Bone marrow (tissue), 2 donors: ENCODE measurements at places on chromosomes 7 and 10.

GRCh38 chr10:74051736-74052342 is 53.9 kb downstream of the VCL start:
- DNase-seq = no peak

DNA sequence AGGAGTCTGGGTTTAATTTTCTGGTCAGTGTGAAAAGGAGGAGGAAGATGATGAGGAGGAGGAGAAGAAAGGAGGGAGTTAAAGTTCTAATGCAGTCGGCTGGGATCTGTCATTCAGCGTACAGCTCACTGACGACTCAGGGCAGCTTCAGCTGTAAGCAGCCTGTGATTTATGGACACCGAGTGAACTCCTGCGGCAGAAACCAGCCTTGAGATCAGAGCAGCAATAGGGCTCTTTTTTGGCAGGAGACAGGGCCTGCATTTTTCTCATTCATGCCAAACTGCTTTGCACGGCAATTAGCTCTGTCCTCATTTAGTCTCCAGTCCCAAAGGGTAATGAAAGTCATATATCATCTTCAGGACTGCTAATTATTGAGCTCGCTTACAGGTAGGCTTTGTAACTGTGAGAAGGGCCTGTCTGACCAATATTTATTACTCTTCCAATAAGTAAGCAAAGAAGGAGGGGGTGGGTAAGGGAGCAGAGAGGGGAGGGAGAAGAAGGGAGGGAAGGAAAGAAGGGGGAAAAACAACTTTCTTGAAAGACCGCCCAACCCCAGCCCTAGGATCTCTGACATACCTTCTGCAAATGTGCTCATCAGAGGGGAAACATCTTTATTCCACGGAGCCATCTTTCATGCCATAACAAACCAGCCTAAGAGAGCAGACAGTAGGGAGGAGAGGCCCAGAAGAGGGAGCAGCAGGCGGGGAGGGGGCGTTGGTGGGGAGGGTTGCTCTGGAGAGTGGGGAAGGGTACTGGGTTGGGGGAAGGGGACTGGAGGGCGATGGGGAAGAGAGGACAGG is 48.1 kb upstream of the COMTD1 start:
- no peak for DNase-seq

GRCh38 chr10:104437226-104437625 is 83.6 kb downstream of the CFAP58 start:
- DNase-seq = no peak

GRCh38 chr10:75487087-75487754 is 55.8 kb downstream of the LRMDA start:
- DNase-seq = no peak

- DNase-seq = no peak
These were observed 172.3 kb downstream of the ADAM12 start for GRCh38 chr10:126215746-126216631.

DNA sequence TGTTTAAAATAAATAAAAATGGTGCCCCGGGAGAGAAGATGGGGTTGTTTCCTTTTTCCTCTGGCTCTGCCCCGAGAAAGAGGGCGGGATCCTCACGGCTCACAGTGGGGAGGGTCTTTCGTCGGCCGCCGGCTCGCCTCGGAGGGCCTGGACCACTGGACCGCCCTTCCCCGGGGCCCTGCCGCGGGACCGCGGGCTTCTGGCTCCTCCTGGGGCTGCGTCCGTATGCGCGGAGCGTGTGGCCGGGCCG is 3.5 kb upstream of the IGF2BP3 start:
- DNase-seq = no peak

GRCh38 chr7:139771001-139771956 is 6.5 kb downstream of the HIPK2 start:
- no peak for DNase-seq

DNA sequence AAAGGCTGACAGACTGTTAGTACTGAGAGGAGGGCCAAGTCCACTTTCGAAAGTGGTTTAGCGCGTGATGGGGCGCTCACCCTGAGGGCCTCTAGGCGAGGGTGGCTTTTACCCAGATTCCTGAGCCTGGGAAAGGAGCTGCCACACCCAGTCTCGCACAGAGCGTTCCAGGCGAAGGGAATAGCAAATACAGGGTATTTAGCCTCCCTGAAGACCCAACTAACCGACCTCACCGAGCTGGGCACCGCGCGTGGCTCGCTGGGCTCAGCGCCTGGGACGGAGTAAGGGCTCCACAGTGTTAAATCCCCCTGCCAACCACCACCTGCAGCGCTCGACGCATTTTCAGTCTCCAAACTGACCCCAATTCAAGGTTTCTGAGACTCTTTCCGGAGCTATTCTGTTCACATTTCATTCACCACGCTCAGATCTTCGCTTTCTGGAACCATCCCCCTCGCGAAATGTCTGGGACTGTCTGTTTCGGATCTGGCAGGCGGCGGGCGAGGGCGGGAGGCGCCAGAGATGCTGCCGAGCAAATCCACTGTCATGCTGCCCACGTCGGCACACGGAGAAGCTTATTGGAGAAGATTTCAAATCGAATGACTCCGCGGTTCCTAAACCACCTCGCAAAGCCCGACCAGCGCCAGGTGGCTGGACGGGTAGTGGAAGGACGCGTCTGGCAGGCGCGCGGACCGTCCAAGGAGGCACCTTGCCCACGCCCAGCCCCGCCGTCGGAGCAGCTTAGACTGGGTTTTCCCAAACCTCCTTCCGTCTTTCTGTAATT is 1.4 kb upstream of the OSBPL3 start:
- peak; percentile 13 for DNase-seq

DNA sequence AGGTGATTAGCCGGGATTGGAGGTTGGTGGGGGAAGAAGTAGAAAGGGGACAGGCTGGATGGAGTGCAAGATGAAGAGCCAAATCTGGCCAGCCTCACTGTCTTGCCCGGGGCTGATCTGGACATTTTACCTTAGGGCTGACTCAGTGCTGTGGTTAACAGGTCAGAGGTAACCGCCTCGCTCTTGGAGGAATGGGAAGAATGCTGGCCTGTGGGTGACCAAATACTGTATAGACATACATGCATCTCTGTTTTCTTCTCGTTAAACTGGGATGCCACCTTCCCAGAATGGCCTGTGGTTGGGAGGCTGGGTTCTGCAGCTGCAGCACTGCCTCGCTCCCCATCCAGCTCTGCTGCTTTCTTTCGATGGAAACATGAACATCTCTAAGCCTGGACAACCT is 120.0 kb downstream of the SEC23IP start:
- no peak for DNase-seq

GRCh38 chr10:5583525-5584175 is 58.9 kb downstream of the CALML3 start:
- DNase-seq = no peak

GRCh38 chr10:63591600-63592379 is 70.6 kb downstream of the REEP3 start:
- DNase-seq = no peak

GRCh38 chr7:26337232-26337865 is 45.7 kb downstream of the SNX10 start:
- no peak for DNase-seq

- DNase-seq = peak; percentile 76
These were observed 226.4 kb upstream of the KLF14 start for GRCh38 chr7:130960208-130960988.

DNA sequence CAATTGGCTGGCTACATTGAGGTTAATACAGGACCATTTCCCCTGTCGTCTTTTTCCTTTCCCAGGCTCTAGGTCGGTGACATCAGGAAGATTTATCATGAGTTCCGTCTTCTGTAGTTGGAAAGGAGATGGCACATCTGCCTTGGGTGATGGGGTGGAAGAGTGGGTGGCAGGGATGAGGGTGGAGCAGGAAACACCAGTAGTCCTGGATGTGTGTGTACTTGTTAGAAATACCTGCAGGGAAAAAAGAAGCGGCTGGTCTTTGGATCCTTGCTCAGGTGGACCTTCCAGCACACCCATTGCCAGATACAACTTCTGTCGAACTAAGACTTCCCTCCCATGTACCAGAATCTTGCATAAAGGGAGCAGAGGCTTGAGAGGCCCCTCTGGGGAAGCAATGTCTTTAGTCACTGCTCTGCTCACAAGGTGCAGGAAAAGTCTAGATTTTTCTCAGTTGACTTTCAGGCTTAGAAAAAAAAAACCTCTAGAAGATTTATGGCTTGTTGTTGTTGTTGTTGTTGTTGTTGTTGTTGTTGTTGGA is 516.8 kb upstream of the GALNT17 start:
- no peak for DNase-seq

- DNase-seq = no peak
These were observed 20.1 kb upstream of the OR6B1 start for GRCh38 chr7:143979998-143980397.

GRCh38 chr10:69089638-69090599 is 2.0 kb downstream of the SRGN start:
- no peak for DNase-seq

GRCh38 chr7:106553446-106553836 is 107.5 kb downstream of the CCDC71L start:
- DNase-seq = no peak

DNA sequence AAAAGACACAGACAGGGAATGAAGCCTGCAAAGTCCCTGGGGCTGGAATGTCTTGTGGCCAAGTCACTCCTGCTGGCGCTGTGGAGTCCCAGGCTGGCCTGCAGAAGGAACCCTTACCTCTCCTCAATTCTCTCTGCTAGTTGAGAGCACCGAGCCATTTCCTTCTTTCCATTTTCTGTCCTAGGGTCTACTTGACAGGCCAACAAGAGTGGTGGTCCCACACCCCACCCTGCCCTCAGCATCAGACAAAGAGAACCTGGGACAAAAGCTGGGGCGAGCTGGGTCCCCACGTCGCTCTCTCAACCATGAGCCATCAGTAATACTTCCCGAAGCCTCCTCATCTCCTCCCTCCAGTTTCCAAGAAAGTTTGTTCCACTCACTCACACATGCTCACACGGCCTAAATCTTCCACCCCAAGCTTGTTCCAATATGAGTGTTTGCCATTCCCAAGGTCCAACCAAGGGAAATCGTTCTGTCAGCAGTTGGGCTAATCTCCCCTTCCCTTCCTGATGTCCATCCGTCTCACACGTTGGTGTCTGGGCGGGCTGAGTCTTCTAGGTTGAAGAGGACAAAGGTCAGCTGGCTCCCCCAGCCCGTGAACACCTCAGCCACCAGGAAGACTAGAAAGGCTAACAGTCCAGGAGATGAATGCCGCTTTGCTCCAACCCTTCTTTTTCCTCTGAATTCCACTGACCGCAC is 44.3 kb downstream of the CLEC2L start:
- no peak for DNase-seq

DNA sequence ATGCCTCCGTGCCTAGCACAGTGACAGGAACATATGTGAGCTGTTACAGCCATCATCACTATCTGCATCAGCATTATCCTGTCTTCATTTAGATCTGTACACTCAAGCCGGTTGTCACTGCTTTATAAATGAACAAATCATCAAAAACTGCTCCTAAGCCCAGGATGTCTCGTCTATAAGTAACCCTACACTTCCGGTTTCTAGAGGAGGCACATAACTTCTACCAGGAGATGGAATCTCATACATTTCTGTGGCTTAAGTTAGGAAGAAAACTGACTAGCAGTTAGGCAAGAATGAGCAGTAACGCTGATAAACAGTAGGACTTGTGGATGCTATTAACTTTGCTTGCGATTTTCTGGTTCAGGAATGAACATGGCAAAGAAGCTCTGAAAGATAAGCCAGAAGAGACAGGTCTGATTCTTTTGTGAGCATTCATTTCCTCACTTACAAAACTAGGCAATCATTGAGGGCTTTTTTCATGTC is 1199.2 kb downstream of the SORCS3 start:
- DNase-seq = no peak

- DNase-seq = no peak
These were observed 590.9 kb upstream of the ANKRD30A start for GRCh38 chr10:36534471-36535002.

DNA sequence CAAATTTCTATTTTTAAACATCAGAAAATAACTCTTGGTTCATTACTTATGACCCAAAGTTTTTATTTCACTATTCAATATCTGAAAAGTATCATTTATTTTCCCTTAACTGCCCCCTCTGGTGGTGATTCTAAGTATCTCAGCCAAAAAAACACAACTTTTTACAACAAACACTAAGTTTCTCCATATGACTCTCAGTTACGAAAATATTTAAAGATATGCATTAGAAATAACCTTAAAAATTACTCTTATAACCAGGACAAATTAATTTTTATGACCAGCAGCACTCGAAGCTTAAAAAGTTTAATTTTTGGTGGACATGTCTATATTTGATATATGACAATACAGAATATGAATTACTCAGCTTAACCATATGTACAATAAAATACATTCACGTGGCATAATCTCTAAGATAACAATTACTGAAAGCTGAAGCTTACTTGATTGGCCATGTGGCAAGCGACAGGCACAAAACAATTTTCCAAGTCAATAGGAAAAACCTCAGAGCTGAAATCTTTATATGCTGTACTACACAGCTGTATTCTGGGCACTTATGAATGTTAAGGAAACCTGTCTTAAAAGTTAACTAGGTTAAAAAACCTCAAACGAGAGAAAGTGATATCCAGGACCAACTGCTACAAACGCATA is 2.3 kb downstream of the HNRNPA2B1 start:
- no peak for DNase-seq

DNA sequence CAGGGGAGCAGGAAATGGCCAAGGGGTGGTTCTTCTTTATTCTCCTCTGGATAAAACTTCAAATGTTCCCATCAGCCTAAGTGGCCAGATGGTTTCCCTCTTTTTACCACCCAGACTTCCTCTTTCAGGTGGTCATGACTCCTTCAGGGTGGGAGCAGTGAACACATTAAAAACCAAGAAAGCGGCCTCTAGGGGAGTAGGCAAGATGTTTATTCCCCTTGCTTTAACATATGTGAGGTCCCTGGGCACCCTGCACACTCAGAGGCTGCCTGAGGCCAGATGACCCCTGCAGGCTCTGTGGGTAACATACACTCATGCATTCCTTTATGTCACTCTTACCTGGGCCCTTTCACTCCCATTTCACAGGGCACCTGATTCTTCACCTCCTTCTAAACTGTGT is 357.4 kb downstream of the ABCA13 start:
- no peak for DNase-seq

DNA sequence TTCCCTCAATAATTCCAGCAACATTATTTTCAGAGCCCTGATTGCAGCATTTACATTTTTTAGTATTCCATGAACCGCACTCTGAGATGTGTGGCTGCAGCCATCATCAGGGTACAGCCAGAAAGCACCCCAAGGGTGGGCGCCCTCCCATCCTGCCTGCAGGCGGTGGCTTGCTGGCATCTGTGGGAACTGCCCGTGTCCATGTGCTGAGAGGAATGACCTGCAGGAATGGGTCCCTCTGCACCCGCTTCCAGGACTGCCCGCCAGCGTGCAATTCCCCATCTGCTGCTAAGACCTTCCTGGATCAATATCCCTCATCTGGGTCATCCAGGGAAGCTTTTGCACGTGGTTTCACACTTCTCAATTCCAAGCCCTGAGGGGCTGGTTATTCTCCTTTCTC is 32.8 kb upstream of the NUB1 start:
- no peak for DNase-seq

- no peak for DNase-seq
These were observed 243.6 kb upstream of the RHOBTB1 start for GRCh38 chr10:61187601-61188000.

GRCh38 chr7:15972862-15973275 is 286.4 kb upstream of the MEOX2 start:
- DNase-seq = no peak
